ENCODE measurements at places on chromosomes 5 and 9.

GRCh38 chr9:134225186-134225585, 60.8 kb upstream of the RNU6ATAC start:
- peak; percentile 3 for DNase-seq

GRCh38 chr5:132465059-132465707, 25.4 kb downstream of the IRF1 start:
- no peak for DNase-seq

DNA sequence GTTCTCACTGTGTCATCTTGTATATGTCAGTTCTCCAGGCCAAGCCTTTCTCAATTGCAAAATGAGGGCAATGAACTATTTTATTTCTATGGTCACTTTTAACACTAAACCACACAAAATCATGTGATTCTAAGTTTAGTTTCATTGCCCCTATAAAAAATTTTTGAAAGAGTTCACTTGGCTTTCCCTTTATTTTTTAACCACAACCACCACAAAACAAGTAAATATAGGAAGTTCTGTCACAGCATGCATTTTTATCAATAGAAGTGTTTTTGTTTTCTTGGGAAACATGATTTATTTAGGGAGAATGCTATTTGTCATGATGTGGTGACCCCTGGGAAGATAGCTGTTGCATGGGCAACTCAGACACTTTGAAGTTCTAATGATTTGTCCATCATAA, 169.1 kb downstream of the CSNK1G3 start:
- DNase-seq, result no peak

DNA sequence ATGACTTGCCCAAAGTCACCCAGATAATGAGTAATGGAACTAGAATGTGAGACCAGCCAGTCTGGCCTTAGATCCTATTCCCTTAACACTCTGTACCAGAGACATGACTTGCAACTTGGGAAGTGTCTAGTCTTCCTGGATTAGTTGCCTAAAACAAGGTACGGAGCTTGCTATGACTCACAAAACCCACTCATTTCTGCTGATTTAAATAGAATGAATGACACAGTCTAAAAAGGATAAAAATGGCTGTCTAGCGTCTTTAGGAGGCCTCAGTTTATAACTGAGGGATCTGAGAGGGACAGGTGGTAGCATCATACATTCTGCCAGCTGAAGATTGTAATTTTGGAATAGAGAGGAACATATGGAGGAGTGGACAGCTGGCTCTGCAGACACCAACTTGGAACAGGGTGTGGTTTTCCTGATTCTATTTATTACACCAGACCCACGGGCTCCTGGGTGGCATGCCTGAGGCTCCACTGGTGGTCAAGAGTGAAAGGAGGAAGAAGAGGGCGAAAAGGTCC, 62.7 kb downstream of the ABLIM3 start:
- DNase-seq, result no peak

GRCh38 chr5:5584236-5584745, 161.8 kb downstream of the ICE1 start:
- peak; percentile 44 for DNase-seq

DNA sequence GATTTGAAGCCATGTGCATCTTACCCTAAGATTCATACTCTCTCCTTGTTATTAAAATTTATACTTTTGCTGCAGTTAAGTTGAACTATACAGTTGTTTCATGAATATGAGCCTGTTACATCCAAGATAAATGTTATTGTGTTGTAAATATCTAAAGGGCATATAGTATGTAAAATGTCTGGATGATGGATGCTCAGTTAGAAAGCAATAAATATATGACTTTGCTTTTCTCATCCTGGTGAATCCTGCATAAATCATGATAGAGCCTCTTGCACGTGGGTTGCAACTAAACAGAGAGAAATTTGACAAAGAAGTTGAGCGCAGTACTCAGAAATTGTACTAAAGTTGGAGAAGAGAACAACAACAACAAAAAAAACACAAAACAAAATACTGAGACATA, 99.5 kb downstream of the PRDM9 start:
- no peak for DNase-seq

- no peak for DNase-seq
Observed at GRCh38 chr9:19595003-19595402, 186.2 kb downstream of the ACER2 start.

DNA sequence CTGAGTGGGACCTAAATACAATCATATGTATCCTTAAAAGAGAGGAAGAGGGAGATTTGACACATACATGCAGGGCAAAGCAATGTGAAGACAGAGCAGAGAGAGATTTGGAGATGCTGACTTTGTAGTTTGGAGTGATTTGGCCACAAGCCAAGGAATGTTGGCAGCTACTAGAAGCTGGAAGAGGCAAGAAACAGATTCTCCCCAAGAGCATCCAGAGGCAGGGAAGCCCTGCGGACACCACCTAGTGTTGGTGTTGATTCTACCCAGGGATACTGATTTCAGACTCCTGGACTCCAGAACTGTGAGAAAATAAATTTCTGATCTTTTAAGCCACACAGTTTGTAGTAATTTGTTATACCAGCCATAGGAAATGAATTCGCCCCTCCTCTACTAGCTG, 64.9 kb upstream of the OSMR start:
- peak; percentile 89 for DNase-seq

- DNase-seq, result no peak
Observed at GRCh38 chr9:80698725-80699410, 990.5 kb downstream of the TLE1 start.

DNA sequence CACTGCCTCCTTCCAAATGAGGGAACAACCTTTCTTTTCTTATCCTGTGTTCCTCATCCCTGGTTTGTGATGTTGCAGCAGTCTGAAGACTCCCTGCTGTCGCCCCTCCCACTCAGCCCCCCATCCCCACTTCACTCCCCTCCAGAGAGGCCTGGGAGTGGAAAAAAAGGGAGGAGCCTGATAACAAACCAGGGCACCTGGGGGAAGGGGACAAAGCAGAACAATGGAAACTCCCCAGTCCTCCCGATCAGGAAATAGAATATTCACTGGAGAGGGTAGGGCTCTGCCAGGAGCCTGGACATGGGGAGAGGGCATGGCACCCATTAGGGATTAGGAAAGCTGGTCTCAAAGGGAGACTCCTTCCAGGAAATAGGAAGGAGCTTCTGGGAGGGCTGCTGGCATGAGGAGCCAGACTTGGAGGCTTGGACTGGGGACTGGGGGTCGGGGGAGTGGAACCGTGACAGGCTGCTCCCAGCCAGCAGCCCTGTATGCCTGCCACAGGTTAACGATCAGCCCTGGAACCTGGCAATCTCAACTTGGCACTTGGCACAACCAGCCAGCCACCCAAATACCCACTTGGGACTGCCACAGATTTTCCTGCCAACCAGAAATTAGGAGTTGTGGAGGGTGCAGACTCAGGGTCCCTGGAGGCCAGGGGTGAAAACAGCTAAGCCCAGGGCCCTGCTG, 20.0 kb downstream of the PCDH1 start:
- DNase-seq, result no peak

- no peak for DNase-seq
Observed at GRCh38 chr5:122736086-122736845, 38.6 kb upstream of the SNX2 start.

GRCh38 chr5:131282235-131282634, 18.4 kb downstream of the CDC42SE2 start:
- no peak for DNase-seq

DNA sequence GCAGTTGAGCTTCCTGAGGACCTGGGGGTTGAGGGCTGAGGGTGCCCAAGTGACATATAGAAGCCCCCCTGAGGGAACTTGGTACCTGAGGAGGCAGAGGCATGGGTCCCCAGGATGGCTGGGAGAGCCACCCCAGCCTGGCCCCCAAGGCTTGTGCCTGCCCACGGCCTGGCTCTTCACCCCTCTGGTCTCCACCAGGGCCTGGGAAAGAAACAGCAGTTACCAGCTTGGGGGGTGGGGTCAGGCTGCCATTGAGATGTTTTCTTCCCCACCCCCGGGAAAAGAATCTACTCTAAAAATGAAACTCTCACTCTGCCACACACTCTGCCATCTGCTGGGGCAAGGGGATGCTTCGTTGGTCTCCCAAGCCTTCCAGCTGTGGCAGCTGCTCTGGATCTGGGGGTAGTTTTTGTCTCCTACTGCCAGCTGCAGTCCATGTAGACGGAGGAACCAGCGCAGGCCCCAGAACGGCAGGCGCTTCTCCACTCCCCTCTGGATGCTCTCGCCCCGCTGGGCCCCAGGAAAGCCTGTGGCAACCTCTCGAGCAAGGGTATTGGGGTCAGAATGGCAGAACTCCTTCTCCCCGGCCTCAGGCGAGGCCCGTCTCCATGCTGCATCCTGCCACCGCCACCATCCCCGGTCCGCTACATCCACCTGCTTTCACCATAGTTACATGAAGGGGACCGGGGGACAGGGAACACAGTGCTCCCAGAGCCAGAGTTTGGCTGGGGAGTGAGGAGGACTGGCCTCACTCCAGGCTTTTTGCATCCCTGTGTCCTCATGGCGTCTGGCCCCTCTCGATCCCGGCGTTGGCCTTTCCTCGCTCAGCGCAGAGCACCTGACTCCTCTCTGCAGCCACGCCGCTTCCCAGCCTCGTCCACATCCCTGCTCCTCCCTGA, 123.5 kb downstream of the DAB2IP start:
- no peak for DNase-seq

DNA sequence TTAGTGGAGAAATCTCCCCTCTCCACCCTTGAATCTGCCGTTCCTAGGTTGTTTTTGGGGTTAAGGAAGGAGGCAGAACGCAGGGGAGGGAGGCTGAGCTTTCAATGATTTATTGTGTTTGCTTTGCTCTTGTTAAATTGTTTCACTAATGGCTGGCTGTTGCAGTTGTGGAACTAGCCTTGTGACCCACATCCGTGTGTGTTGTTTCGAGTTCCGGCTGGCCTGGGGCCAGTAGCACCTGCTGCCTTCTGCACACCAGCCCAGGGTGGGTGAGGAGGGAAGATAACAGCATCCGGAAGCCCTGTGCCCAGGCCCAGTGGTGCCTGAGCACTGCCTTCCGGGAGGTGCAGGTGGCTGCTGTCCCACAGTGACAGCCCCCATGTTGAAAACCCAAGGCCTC, 3.6 kb downstream of the ERGIC1 start:
- peak; percentile 25 for DNase-seq

DNA sequence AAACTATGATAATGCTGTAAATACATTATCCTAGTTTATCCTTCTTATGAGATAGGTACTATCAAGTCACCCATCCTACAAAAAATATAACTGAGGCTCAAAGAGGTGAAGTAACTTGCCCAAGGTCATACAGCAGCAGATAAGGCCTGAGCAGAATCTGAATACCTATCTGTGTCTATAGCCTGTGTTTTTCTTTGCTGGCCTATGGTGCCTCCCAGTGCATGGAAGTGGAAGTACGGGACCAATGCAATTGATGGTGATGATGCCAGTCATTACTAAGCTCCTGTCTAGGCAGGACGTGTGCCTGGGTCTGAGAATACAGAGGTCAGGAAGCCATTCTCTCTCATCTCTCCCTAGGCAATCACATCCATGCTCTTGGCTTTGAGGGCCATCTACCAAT, 67.8 kb downstream of the FAT2 start:
- DNase-seq, result no peak

GRCh38 chr5:6069496-6070185, 308.7 kb downstream of the MED10 start:
- no peak for DNase-seq

- DNase-seq, result no peak
Observed at GRCh38 chr5:106843812-106844416, 826.8 kb downstream of the EFNA5 start.

GRCh38 chr9:120859361-120859760, 16.6 kb upstream of the PSMD5 start:
- DNase-seq, result no peak

DNA sequence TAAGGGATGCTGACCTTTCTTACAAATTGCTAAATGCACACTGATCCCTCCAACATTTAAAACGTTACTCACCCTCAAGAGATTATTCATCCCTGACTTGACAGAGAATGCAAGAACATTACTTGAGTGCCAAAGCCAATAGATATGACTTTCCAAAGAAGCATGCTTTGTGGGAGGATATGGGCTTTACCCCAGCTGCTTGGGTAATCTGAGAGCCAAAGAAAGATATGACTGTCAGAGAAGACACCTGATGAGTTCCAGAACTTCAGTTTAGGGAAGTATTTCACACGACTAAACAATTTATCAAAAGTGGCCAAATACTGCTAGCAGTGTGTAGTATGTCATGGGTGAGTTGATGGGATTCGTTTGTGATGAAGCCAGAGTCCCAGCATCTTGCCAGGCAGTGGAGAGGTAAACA, 7.4 kb upstream of the SPDL1 start:
- no peak for DNase-seq

- no peak for DNase-seq
Observed at GRCh38 chr5:126360467-126360866, 62.7 kb upstream of the GRAMD2B start.

DNA sequence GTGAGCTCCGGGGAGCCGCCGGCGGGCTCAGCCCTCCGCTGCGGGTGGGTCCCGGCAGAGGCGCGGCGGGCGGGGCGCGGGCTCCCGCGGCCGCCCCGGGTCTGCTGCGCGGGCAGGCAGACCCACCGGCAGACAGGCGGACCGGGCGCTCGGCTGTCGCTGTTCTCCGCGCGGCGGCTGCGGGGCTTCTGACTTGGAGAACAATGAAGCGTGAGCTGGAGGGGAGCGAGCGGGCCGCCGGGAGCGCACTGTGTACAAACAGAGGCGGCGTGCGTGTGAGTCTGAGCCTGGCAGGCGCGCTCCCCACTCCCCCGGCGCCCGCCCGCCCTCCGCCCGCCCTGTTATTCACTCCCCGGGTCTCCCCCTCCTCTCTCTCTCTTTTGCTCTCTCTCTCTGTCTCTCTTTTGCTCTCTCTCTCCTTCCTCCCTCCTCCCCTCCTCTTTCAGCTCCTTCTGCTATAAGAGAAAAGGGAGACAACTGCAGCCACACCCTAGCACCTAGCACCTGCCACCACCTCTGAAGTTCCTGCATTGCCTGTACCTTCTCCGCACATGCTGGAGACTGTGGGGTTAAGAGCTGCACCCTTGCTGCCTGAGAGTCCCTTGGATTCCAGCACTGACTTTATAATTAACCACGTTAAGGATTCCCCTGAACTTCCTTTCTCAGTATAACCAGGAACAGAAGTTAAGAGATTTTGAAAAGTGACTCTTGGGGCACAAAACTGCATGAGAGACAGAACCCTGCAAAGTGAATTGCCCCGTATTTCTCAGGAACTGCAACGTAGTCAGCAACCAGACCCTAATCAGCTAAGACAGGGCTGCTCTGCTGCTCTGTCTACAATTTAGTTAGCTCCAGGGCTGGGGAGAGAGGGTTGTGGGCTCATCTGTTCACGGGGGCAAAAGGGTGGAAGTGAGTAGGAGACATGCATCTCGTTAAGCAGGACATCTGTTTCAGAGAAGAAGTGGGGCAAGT, at the start of gene EDIL3:
EDIL3 (minus strand) TSS at position 277 of the 972 bp plus-strand sequence. CDS start 506 bp downstream, outside the sequence.
- DNase-seq, result peak; percentile 93

- no peak for DNase-seq
Observed at GRCh38 chr9:124949387-124949786, 8.5 kb upstream of the GOLGA1 start.

GRCh38 chr5:137113161-137113560, 386.0 kb downstream of the SPOCK1 start:
- DNase-seq, result no peak

- no peak for DNase-seq
Observed at GRCh38 chr5:2718115-2718514, 33.4 kb downstream of the IRX2 start.

DNA sequence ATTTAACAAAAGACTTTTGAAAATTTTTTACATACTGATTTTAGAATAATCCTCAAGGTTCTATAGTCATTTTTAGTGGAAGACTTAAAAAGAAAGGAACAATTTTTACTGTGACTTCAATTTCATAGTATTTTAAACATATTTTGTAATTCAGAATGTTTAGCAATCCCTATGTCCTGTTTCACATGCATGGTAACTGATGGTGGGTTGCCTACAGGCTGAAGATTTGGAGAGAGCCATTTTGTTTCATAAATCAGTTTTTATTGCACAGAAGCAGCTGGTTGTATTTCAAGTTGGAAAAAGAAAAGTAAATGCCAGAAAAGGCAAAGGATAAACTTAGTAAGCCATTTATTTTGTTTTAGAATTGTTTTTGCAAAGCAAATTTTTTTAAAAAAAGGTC, 24.0 kb downstream of the STARD4 start:
- DNase-seq, result no peak

Data from posterior cingulate gyrus (tissue), 11 donors.